ENCODE measurements at places on chromosomes 7 and 10. TPM values are rescaled to one million over a fixed set of nuclear protein-coding genes. Genes with fewer than 3 reads are reported as not detected.

GRCh38 chr7:109354000-109354399, 784.3 kb downstream of the DNAJB9 start:
- no peaks in the 10 kb centered on the region for H3K27me3 ChIP-seq
- no peak overlapping the region for H3K4me3 ChIP-seq
- no peak for DNase-seq
- H3K4me1 ChIP-seq = no peaks in the 10 kb centered on the region

TMEM72 gene
- 0.53 TPM for total RNA-seq

DNA sequence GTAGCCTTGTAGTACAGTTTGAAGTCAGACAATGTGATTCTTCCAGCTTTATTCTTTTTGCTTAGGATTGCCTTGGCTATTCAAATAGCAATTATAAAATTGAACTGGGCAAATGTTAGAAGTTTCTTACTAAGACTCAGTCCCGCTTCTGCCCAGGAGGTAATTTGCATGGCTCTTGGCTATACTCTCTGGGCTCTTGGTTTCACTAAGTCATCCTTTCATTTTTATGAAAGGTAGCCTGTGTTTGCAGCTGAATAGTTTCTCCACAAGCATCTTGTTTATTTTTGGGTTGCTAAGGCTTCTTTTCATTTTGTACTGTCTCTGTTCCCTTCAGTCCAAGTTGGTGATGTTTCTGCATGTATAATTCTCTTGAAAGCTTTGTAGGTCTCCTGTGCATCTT, 340.6 kb downstream of the SH2D4B start:
- no peak overlapping the region for H3K27ac ChIP-seq
- no peak overlapping the region for H3K4me3 ChIP-seq
- H3K36me3 ChIP-seq = no peaks in the 10 kb centered on the region
- no peak for DNase-seq
- H3K4me1 ChIP-seq = no peaks in the 10 kb centered on the region

SSC4D gene
- 2.8 TPM for total RNA-seq

SPDYE6 gene
- not detected for total RNA-seq

DNA sequence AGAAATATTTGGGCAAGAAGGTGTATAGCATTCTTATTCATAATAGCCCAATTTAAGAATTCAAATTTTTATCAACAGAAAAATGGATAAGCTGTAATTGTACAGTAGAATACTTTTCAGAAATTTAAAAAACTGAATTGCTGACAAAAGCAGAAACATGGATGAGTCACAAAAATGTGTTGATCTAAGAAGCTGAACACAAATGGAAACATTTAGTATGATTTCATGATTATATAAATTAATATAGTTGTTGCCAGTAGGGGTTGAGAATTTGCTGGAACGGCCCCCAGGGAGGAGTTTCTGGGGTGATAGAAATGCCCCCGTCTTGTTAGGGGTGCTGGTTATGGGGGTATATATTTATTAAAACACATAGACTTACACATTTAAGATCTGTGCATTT, 179.1 kb downstream of the KLF6 start:
- no peak for DNase-seq
- no peak overlapping the region for H3K27ac ChIP-seq
- H3K36me3 ChIP-seq = no peaks in the 10 kb centered on the region
- H3K4me3 ChIP-seq = no peak overlapping the region
- H3K4me1 ChIP-seq = no peaks in the 10 kb centered on the region

C7orf33 gene
- not detected for total RNA-seq

GRCh38 chr7:24595671-24596418, 22.6 kb downstream of the PALS2 start:
- no peak overlapping the region for H3K27ac ChIP-seq
- no peaks in the 10 kb centered on the region for H3K36me3 ChIP-seq
- H3K27me3 ChIP-seq = no peaks in the 10 kb centered on the region
- no peak overlapping the region for H3K4me3 ChIP-seq
- H3K4me1 ChIP-seq = no peaks in the 10 kb centered on the region
- no peak for DNase-seq

- H3K4me1 ChIP-seq = peaks cover 10% of the 10 kb centered on the region
- H3K27me3 ChIP-seq = peaks cover 20% of the 10 kb centered on the region
- H3K27ac ChIP-seq = no peak overlapping the region
- peak overlapping the region; percentile 59 for H3K4me3 ChIP-seq
- no peak for DNase-seq
- no peaks in the 10 kb centered on the region for H3K36me3 ChIP-seq
Measured at GRCh38 chr7:45574416-45574668, 174 bp downstream of the ADCY1 start.

HMX3 gene
- 3.4 TPM for total RNA-seq

ANKRD7 gene
- total RNA-seq = not detected

DNA sequence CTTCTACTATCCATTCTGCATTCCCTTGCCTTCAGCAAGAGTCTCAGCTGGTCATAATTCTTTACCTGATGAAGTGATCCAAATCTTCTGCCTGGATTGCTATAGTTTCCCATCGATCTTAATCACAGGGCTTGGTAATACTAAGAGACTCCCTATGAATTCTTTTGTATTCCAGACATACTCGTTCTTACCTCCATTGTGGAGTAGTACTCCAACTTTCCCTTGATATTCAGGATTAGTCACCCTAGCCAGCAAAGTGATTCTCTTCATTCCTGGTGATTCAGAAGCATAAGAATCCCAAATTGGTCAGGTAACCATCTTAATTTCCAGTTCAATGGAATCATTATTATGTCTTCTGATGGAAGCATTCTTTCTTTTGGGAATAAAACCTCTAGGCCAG, 96.7 kb downstream of the TWIST1 start:
- H3K36me3 ChIP-seq = no peaks in the 10 kb centered on the region
- H3K4me1 ChIP-seq = no peaks in the 10 kb centered on the region
- H3K27me3 ChIP-seq = no peaks in the 10 kb centered on the region
- H3K27ac ChIP-seq = no peak overlapping the region
- no peak for DNase-seq
- H3K4me3 ChIP-seq = no peak overlapping the region

GRCh38 chr7:76315364-76315763, 12.9 kb downstream of the HSPB1 start:
- H3K4me3 ChIP-seq = no peak overlapping the region
- no peak for DNase-seq
- no peak overlapping the region for H3K27ac ChIP-seq
- H3K4me1 ChIP-seq = peaks cover 20% of the 10 kb centered on the region
- no peaks in the 10 kb centered on the region for H3K36me3 ChIP-seq
- no peaks in the 10 kb centered on the region for H3K27me3 ChIP-seq

DNA sequence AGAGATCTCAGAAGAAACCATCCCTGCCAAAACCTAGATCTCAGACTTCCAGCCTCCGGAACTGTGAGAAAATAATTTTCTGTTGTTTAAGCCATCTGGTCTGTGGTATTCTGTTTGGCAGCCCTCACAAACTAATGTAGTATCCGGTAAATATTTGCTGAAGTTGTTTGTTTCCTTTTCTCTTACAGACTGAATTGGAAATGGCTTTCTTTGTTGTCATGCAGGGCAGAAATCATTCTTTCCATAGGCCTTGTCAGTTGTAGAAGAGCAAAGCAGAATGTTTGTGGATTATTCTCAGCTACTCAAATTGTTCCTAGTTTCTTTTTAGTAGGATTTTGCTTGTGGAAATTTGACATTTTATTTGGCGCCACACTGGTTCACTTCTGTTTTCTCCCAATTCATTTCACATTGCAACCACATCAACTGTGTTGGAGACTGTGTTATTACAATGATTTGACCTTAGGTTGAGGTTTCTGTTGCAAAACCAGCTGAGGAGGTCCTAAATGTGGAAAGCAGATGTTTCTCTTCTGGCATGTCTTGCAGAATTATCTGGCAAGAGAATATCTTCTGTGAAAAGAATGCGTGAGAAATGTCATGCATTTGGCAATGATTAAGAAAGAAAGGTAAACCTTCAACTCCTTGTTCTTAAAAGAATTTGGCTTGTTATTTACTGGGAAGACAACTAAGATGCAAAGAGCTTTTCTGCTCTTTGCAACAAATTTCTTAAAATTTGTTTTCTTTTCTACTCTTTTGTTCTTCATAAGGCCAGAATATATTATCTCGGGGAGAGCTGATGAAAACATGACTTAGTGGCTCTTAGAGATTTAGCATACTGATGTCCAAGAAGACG, 25.8 kb downstream of the ACTA2 start:
- no peak overlapping the region for H3K4me3 ChIP-seq
- no peak overlapping the region for H3K27ac ChIP-seq
- DNase-seq = no peak
- H3K4me1 ChIP-seq = no peaks in the 10 kb centered on the region
- H3K36me3 ChIP-seq = peaks cover 5% of the 10 kb centered on the region

- peak overlapping the region; percentile 41 for H3K4me3 ChIP-seq
- H3K4me1 ChIP-seq = peaks cover 9% of the 10 kb centered on the region
- peak overlapping the region; percentile 94 for H3K27ac ChIP-seq
- H3K27me3 ChIP-seq = no peaks in the 10 kb centered on the region
- peak; percentile 34 for DNase-seq
- no peaks in the 10 kb centered on the region for H3K36me3 ChIP-seq
Measured at GRCh38 chr7:4745971-4746919, 29.2 kb upstream of the AP5Z1 start.

AASS gene
- 22.3 TPM for total RNA-seq

GRCh38 chr7:29622335-29623265, 59.0 kb downstream of the PRR15 start:
- H3K27ac ChIP-seq = no peak overlapping the region
- no peak for DNase-seq
- H3K4me1 ChIP-seq = no peaks in the 10 kb centered on the region
- H3K27me3 ChIP-seq = no peaks in the 10 kb centered on the region
- no peaks in the 10 kb centered on the region for H3K36me3 ChIP-seq
- H3K4me3 ChIP-seq = no peak overlapping the region

- no peaks in the 10 kb centered on the region for H3K36me3 ChIP-seq
- H3K27ac ChIP-seq = no peak overlapping the region
Measured at GRCh38 chr7:19928247-19928646, 154.8 kb upstream of the TMEM196 start.

GIMAP8 gene
- 4.1 TPM for total RNA-seq

DNA sequence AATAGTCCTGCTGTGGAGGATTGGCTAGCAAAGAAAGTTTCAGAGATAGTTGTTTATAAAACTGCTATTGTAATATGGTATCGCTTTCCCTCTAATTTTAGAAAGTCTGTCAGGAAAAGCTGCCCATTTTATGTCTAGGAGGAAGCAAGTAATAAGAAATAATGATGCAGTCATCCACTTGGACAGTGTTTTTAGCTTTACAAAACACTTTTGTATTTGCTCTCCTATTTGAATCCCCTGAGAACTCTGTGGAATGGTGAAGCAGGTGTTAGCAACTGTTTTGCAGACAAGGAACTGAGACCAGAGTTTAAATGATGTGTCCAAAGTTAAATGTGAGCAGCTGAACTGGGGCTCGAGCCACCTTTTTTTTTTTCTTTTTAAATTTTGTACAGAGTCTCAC, 455.8 kb downstream of the XPNPEP1 start:
- H3K36me3 ChIP-seq = no peaks in the 10 kb centered on the region
- no peaks in the 10 kb centered on the region for H3K4me1 ChIP-seq
- H3K27ac ChIP-seq = no peak overlapping the region
- no peak overlapping the region for H3K4me3 ChIP-seq

DNA sequence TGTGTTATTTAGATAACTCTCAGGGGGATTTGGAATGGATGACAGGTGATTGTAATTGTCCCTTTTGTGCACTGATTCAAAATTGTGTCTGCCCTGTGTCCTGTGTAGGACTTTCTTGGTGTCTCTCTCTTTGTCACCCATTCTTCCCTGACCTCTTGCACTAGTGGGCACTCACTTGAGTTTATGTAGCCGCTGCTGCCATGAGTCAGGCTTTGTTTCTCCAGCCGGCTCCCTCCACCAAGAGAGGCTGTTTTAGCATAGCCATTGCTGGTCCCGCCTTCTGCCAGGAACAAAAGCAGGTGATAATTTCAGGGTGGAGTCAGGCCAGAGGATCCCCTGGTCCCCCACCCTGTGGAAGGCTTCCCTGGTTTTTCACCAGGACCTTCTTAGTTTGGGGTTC, 8.4 kb downstream of the COL17A1 start:
- H3K36me3 ChIP-seq = no peaks in the 10 kb centered on the region
- no peaks in the 10 kb centered on the region for H3K4me1 ChIP-seq
- DNase-seq = no peak
- no peak overlapping the region for H3K27ac ChIP-seq
- H3K27me3 ChIP-seq = no peaks in the 10 kb centered on the region
- H3K4me3 ChIP-seq = no peak overlapping the region

All from Peyer's patch (tissue), 4 donors.